CD4-positive, alpha-beta T cell treated with Interleukin-4 for 1 hour (primary cell): ENCODE measurements at places on chromosomes 6 and 20.

DNA sequence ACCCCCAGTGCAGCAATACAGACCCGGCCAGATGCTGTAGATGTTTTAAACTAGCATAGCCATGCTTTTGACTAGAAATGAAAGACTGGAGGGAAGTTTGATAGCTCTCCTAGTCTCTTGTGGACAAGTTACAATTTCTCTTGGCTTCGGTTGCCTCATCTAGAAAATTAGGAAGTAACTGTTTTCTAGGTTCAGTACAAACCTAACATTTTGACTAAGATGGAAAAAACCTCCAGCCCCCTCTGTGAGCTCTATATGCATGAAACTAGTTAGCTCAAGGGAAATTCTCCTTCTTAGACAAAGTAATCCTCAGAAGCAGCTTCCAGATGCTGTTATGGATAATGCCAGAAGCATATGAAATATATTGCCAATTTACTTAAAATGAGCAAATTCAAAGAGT lies 86.6 kb downstream of the RNF144B start:
- no peak for DNase-seq

DNA sequence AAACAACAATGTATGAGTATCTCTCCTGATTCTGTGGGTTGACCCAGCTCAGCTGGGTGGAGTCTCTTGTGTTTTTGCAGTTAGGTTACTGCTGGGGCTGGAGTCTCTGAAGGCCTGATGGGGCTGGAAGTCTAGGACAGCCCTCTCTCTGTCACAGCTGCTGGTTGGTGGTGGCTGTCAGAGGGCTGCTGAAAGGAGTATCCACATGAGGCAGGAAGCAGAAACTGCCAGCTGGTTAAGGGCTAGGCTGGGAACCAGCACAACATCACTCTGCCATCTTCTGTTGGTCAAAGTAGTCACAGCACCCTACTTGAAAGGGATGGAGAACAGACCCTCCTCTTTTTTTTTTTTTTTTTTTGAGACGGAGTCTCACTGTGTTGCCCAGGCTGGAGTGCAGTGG lies 10.0 kb upstream of the PACSIN1 start:
- DNase-seq: no peak

- no peak for DNase-seq
Measured at GRCh38 chr6:25630508-25631278, 21.3 kb upstream of the SCGN start.

GRCh38 chr6:72649032-72649984 lies 27.4 kb downstream of the KCNQ5 start:
- no peak for DNase-seq

- no peak for DNase-seq
Measured at GRCh38 chr6:133169901-133170300, 71.3 kb upstream of the EYA4 start.

DNA sequence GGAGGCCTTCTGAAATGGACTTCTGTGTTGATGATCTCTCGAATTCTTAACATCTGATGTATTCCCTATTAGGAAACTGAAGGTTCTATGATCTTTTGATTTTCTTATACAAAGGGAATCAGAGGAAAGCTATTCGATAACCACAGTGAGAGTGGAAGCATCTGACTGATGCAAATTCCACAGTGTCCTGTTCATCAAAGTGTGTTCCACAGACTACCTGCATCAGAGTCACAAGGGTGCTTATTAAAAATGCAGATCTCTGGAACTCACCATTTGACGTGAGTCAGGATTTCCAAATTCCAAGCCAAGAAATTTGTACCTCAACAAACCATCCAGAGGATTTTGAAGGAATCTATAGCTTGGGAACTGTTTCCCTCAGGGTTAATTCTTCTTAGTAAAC lies 4.4 kb upstream of the MEP1A start:
- DNase-seq: no peak
